AG08396 (cell line): ENCODE measurements at places on chromosomes 12 and 14.

DNA sequence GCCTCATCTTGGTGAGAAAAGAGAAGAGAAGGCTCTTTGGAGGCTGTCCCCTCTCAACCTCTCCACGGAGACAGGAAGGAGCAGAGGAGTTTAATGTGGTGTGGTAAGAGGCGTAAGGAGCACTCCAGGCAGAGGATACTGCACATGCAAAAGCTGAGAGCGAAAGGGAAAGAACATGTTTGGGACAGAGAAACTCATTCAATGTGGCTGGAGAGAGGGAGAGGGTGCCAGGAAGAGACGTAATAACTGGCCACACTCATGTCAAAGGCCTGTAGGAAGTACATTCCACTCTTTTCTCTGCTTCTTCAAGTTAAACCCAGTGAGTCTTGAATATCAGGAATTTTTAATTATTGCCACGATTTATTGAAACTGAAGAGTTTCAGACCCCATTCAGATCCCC, 12.0 kb downstream of the VDR start:
- DNase-seq, result no peak

DNA sequence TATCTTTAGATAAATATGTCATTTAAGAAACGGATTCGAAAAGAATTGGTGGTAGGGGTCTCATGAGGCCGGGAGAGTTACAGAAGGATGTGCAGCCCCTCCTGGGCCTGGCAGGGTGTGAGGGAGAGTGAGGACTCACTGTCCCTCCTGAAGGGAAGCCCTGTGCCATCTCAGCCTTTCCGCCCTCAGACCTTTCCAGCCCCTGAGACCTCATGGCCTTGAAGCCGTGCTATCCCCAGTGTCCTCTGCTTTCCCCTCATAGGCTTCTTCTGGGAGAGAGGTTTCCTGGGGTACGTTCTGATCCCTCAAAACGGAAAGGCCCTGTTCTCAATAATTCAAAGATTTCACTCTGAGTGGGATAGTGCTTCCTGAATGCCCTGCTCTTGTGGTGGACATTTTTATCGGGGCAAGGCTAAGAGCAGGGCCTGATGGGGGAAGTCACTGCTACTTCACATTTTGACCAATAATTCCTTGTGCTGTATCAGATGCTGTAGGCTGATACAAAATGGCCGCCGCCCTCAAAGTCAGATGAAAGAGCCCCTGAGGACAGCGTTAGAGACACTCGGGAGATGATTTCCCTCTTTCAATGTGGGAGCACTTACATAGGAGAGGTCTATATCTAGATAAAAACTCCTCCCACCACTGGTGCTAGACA, 1.3 kb downstream of the CD4 start:
- DNase-seq, result no peak

- DNase-seq, result no peak
Observed at GRCh38 chr12:93116632-93117031, 187.5 kb upstream of the EEA1 start.

DNA sequence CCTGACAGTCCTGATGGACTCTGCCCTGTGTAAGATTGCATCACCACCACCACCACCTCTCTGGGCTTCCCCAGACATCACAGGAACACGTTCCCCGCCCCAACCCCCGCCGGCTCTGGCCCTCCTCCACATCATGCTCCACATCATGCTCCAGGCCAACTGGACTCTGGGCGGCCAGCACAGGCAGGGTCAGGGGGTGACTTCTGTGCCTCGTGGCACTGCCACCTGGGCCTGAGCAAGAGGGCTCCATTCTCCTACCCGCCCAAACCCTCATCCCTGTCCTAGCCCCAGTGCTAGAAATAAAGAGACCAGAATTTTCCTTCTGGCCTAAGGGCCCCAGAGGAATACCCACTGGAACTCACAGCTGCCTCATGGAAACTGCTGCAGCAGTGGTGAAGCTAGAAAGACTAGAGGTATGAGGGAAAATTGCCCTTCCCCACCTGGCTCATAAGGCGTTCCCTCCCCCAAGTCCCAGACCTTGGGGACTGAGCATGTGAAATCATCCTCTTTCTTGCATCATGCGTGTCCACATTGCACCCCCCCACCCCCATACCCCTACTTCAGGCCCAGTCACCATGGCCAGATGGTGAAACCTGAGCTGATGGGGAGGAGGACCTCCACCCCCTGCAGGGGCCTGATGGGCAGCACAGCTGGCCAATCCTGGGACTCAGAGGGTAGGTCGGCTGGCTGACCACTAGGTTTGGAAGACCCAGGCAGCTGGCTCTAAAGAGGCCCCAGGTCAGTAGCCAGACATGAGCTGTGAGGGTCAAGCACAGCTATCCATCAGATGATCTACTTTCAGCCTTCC, at the start of gene INHBE:
TSS of gene INHBE (plus strand) at position 742 of the 808 bp plus-strand sequence. CDS start 230 bp downstream, outside the sequence.
- peak; percentile 67 for DNase-seq

GRCh38 chr12:111766608-111767361, at the start of gene ALDH2:
ALDH2 (plus strand) TSS chr12:111766933; CDS start chr12:111766983, 50 bp downstream.
- DNase-seq, result peak; percentile 91

DNA sequence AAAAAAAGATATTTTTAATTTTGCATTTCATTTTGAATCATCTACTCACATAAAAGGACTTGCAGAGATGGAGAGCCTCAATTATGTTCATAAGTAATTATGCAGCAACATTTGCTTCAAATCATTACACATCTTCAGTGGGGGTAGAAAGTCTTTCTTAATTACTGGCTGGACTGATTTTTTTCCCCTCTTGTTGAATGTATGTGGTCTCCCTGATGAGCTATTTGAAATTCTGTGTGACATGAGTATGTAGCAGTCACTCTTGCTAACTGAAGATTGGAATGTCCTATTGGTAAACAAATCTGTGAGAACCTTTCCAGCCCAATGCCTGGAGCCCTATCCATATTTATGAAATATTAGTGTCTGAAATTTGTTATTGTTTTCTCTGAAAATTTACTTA, 139.8 kb downstream of the TMTC2 start:
- DNase-seq, result no peak

DNA sequence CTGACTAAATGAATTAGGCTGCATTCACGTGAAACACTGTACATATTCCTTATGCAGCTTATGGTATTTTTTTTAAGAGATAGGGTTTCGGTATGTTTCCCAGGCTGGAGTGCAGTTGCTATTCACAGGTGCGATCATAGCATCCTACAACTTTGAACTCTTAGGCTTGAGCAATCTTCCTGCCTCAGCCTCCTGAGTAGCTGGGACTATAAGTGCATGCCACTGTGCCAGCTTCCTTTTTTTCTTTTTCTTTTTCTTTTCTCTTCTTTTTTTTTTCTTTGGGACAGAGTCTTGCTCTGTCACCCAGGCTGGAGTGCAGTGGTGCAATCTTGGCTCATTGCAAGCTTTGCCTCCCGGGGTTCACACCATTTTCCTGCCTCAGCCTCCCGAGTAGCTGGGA, 35.8 kb upstream of the SPPL3 start:
- DNase-seq, result no peak

- no peak for DNase-seq
Observed at GRCh38 chr12:43982544-43982943, 146.7 kb downstream of the TMEM117 start.

DNA sequence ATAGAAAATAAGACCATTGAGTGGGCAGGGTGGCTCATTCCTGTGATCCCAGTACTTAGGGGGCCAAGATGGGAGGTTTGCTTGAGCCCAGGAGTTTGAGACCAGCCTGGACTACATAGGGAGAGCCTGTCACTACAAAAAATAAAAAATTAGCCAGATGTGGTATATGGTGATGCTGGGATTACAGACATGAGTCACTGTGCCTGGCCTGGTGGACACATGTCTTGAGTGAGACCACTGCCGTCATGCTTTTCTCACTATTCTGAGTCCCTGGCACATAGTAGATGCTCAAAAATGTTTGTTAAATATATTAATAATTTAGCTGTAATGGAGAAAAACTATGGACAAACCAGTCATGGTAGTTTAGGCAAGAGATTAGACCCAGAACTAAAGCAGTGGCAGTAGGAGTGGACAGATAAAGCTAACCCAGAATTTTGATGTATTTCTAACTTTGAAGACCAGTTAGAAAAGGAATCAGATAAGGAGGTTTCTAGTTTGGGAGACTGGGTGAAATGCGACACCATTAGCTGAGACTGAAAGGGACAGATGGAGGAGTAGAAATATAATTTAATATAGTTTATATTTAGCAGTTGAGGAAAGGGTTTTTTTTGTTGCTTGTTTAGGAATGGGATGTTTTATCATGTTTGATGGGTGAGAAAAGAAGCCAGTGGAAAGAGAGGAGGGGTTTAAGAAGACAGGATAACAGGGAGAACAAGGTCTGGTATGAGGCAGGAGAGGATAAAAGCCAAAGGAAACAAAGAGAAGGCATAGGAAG, 7.4 kb upstream of the PTGES3 start:
- DNase-seq, result no peak
